Stimulated activated CD8-positive, alpha-beta memory T cell treated with anti-CD3 and anti-CD28 coated beads, Interleukin-15, amount 100 ng/mL, for 24 hours (primary cell): ENCODE measurements at places on chromosomes 2 and 18.

- DNase-seq = no peak
Measured at GRCh38 chr2:177332026-177332991, 60.3 kb upstream of the AGPS start.

GRCh38 chr18:43539862-43540261 lies 262.6 kb upstream of the SYT4 start:
- DNase-seq = no peak

- no peak for DNase-seq
Measured at GRCh38 chr2:99680946-99681345, 191.1 kb upstream of the REV1 start.

- no peak for DNase-seq
Measured at GRCh38 chr2:68835621-68836020, 35.6 kb downstream of the BMP10 start.

DNA sequence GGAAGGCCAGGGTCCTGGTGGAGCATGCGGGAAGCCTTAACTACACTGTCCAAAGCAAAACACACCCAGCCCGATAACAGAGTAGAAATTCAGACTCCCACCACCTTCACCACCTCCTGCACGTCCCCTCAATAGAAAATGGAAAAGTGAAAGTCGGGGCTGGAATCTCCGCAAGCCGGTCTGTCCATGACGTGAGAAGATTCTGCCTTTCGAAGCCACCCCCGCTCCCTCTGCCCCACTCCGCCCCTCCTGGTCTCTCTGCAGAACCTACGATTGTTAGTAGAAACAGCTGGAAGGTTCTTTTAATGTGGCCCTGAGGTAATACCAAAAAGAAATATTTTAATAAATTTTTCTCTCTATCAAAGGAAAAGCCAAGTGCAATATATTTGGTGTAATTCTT lies 116.4 kb downstream of the GBX2 start:
- DNase-seq = no peak

DNA sequence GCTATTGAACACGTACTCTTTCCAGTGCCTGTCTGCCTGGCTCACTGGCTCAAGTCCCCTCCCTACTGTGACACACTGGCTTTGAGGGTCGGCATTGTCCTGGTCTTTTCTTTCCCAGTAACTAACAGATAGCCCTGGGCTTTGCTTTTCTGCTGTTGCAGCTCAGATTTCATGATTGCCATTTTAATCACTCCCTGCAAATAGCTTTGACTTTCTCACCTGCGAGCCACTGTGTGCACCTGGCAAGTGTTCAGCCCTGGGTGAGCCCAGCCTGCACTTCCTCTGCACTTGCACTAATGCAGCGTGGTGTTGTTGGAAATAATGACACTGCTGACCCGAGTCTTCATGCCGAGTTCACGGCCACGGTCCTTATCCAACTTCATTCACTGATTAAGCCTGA lies 52.9 kb downstream of the DCDC2C start:
- no peak for DNase-seq

GRCh38 chr2:125397535-125398251 lies 1258.3 kb upstream of the GYPC start:
- no peak for DNase-seq

- no peak for DNase-seq
Measured at GRCh38 chr2:108370080-108370479, 7.7 kb upstream of the SULT1C4 start.

- no peak for DNase-seq
Measured at GRCh38 chr2:39059366-39059952, 61.4 kb downstream of the SOS1 start.

DNA sequence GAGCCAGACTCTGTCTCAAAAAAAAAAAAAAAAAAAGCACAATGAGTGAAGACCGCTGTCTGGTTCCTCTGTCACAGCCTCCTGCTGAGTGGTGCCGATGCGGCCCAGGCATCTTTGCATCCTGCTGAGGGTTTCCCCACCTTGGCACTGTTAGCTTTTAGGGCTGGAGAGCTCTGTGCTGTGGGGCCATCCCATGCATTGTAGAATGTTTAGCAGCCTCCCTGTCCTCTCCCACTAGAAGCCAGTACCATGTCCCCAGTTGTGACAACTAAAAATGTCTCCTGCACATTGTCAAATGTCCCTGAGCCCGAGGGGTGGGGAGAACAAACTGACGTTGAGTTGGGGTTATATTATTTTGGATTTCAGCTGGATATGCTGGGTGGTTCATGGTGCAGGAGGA lies 7.9 kb upstream of the COLEC11 start:
- DNase-seq = no peak

DNA sequence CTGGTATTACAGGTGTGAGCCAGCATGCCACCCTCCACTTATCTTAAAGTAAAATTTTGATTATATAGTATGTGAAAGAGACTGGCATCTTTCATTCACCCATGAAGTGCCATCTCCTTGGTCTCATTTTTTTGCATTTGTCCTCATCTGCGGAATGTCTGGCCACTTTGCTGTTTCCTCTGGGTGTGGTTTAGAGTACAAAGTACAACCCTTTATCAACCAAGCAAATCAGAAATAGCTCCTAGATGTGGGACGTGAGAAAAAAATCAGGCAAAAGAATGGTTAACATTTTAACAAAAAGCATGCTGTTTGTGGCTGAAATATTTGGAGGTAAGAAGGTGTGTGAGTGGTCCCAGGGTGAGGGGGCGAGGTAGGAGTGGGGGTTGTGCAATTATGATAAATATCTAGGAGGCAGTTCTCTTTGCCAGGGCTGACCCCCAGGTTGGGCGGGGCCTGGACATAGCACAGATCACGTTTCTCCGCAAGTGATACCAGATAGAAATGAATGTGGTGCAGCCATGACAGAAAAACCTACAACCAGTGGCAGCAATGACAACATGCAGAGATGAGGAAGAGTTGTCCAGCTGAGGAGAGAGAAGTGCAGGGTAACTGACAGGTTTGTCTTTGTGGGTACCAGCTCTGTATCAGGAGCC lies 115.8 kb upstream of the SERTAD2 start:
- no peak for DNase-seq

DNA sequence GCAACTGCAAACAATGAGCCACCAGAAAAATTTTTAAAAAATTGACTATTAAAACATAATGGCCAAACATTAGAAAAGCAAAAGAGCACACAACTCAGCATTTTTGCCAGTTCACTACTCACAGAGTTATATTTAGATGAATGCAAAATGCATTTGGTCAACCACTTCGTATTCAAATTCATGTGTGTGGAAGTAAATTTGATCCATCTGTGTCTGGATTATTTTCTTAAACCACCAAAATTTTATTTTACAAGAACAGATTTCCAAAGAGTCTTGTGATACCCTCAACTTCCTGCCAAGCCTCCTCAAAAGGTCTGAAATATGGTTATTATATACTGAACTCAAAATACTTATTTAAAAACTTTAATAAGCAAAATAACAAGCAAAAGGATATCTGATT lies 57.4 kb downstream of the PPP1R1C start:
- no peak for DNase-seq
